ENCODE measurements at places on chromosomes 7 and 10. TPM values are rescaled to one million over a fixed set of nuclear protein-coding genes. Genes with fewer than 3 reads are reported as not detected.

The TMEM176A gene
- polyA plus RNA-seq, result 21.5 TPM

The SLC26A5 gene
- 0.14 TPM for polyA plus RNA-seq

- DNase-seq, result no peak
These were observed 203.6 kb upstream of the NPSR1 start for GRCh38 chr7:34454381-34454780.

The UNC5B gene
- 11.6 TPM for polyA plus RNA-seq

The STEAP2 gene
- polyA plus RNA-seq, result 2.6 TPM

The DNAJB12 gene
- polyA plus RNA-seq, result 24.3 TPM

The GSTO1 gene
- polyA plus RNA-seq, result 39.1 TPM

The MYO1G gene
- 0.59 TPM for polyA plus RNA-seq

DNA sequence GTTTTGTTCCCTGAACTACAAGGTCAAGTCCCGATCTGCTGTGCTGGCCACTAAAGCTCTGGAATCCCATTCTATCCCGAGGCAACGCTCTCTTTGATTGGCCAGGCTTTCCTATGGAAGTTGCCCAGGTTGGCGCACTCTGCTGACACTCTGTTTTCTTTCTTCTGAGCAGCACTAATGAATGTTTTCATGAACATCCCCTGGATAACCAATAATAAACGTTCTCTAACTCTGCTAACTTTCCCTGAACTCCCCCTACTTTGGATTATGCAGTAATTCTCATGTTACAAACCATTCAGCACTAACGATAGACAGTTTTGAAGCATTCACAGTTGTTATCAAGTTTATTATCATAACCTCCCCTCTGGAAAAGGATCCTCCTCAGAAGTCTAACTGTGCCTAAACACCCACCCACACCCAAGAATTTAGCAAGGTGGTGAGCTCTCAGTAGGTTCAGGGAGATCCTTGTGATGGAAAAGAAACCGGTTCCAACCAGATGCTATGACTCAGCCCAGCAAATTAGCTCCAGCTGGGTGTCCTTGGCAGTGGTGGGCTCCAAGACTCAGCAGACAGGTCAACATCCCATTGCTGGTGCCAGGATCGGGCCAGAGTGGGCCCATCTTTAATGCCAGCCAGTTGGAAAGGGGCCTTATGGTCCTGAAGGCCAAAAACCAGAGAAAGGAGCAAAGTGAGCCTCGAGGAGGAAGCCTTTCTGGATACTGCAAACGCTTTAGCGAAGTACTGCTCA lies 68.4 kb downstream of the CREB3L2 start:
- DNase-seq, result peak; percentile 67

DNA sequence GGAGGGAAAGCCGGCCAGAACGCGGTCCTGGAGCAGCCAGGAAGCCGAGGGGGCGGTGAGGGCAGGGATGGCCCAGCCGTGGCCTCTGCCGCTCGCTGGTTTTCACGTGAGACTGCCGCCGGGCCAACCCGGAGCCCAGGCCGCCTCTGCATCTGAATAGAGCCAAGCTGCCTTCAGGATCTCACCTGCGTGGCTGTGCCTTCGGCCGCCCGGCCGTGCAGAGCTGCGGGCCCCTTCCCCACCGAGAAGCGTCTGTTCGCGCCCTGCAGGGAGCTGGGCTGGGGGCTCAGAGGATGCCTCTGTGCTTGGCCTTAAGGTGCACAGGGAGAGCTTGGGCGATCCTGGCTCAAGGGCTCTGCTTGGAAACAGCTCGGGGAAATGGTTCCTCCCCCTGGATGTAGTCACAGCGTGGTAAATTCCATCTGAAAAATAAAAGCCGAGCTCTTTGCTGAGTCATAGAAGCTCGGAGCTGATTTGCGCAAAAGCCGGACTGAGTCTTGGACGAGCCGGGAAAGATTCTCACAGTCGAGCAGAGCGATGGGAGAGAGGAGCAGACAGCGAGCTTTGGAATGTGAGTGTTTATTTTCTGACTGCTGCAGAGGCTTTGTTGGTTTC lies at the start of gene JAKMIP3:
JAKMIP3 (plus strand) TSS at position 456 of the 615 bp plus-strand sequence. CDS start 38,863 bp downstream, outside the sequence.
- DNase-seq, result peak; percentile 71

DNA sequence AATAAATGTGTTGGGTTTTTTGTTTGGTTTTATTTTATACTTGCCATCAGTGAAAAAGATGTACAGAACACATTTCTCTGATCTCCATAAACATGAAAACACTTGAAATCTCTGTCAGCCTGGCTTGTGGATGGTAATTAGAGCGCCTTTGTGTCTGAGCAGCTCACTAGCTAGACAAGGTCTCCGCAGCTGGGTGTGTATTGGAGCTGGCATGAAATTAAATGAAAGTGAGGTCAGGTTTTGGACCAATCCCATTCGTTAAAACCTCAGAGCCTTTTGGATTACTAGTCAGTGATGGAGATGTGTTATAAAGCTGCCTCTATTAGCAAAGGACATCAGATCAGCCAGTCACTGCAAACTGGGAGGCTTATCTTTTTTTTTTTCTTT lies 2.7 kb downstream of the FRAT1 start:
- no peak for DNase-seq

- no peak for DNase-seq
These were observed 159.1 kb downstream of the CCDC71L start for GRCh38 chr7:106501605-106502580.

DNA sequence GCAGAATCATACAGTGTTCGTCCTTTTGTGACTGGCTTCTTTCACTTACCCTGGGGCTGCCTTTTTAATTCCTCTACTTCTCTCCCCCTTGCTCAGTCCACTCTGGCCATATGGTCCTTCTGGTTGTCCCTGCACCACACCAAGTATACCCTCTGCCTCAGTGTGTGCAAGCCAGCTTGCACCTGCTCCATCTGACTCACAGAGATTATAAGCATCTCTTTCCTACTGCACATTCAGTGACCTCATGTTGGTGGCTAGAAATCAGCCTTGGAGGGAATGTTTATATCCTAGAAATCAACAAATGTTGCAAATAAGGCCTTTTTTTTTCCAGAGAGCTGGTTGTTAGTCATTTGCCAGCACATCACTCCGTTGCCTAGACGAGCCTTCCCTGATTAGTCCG lies 67.5 kb upstream of the C10orf90 start:
- no peak for DNase-seq

All from hindlimb muscle (tissue), 1 donor.